ENCODE measurements at places on chromosomes 4 and X. TPM values are rescaled to one million over a fixed set of nuclear protein-coding genes. Genes with fewer than 3 reads are reported as not detected.

DNA sequence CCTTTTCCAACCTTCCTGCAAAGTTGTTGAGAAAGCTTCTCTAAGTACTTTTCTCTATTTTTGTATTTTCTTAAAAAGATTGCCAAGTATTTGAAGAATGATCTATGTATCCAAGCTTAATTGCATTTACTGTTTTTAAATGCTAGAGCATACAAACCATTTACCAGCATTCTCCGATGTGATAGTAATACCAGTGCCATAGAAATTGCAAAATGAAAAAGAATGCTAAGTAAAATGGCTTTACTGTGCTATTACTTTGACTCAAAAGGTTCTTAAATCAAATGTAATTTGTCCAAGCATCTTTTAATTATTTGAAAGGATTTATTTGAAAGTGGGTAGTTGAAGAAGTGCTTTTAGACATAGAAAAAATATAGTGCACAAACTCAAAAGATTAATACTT is 1183.2 kb downstream of the RAPGEF2 start:
- H3K27ac ChIP-seq: no peak overlapping the region
- no peak for DNase-seq
- no peaks in the 10 kb centered on the region for H3K36me3 ChIP-seq

DNA sequence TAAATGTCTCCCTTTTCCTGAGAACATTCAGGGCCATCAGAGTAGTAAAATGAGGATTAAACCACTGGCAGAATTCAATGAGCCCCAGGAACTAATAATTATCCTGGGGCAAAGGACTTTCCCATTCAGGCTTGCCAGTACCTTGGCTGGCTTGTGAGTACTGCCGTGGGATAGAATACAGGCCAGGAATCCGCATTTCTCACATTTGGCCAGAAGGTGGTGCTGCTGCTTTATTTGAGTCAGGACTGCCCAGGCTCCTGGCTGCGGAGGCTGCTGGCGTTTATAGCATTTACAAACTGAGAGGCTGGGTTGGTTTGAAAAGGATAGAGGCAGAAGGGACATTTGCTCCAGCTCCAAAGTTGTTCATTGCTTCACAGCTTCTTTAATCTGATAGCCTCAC is 91.4 kb downstream of the RTL9 start:
- no peaks in the 10 kb centered on the region for H3K36me3 ChIP-seq
- no peaks in the 10 kb centered on the region for H3K4me1 ChIP-seq
- no peaks in the 10 kb centered on the region for H3K27me3 ChIP-seq
- no peak overlapping the region for H3K27ac ChIP-seq

GRCh38 chr4:70706516-70706915 is 15.2 kb upstream of the RUFY3 start:
- H3K27me3 ChIP-seq: no peaks in the 10 kb centered on the region
- peak overlapping the region; percentile 98 for H3K27ac ChIP-seq
- no peaks in the 10 kb centered on the region for H3K36me3 ChIP-seq
- peak overlapping the region; percentile 85 for H3K4me3 ChIP-seq
- peaks cover 16% of the 10 kb centered on the region for H3K4me1 ChIP-seq
- DNase-seq: no peak

GRCh38 chr4:119284876-119285780 is 36.8 kb downstream of the FABP2 start:
- no peak for DNase-seq
- peaks cover 51% of the 10 kb centered on the region for H3K4me1 ChIP-seq
- peaks cover 15% of the 10 kb centered on the region for H3K36me3 ChIP-seq
- no peaks in the 10 kb centered on the region for H3K27me3 ChIP-seq
- peak overlapping the region; percentile 25 for H3K27ac ChIP-seq
- H3K4me3 ChIP-seq: peak overlapping the region; percentile 25

DNA sequence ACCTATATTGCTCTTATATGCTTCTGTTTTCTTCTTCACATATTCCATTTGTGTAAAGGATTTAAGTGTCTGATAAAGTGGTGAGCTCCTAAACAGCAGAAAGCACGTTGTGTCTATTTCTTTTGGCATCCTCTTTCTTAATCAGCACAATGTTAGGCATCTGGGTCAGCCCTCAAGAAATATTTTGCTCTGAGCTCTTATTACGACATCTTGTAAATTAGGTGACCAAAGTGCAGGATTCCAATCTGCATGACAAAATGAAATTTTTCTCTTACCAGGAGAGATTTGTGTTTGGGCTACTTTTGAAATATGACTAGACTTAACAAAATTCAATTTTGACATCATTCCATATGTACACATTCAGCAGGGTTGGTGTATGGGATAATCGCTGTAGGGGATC is 210.0 kb upstream of the IGFBP7 start:
- H3K4me1 ChIP-seq: peaks cover under 1% of the 10 kb centered on the region
- H3K27ac ChIP-seq: no peak overlapping the region
- no peak for DNase-seq
- H3K4me3 ChIP-seq: no peak overlapping the region

GRCh38 chr4:109179061-109179460 is 123.4 kb downstream of the COL25A1 start:
- no peaks in the 10 kb centered on the region for H3K27me3 ChIP-seq
- peaks cover 5% of the 10 kb centered on the region for H3K4me1 ChIP-seq
- no peak overlapping the region for H3K4me3 ChIP-seq
- no peak for DNase-seq
- H3K36me3 ChIP-seq: no peaks in the 10 kb centered on the region
- H3K27ac ChIP-seq: no peak overlapping the region

DNA sequence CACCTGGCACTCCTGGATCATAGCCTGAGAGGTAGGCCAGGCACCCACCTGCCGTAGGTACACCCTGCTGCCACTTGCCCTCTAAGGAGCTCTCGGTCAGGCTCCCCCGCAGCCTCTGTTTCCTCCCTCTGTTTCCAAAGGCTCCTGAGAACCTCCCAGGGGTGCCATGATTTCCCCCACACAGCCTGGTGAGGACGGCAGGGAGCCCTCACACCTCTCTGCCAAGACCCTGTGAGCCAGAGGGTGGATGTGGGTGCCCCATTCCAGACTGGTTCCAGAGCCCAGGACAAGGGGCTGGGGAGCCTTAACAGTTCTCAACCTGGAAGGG is 1.6 kb upstream of the ABLIM2 start:
- H3K27me3 ChIP-seq: peaks cover 9% of the 10 kb centered on the region
- peaks cover 35% of the 10 kb centered on the region for H3K4me1 ChIP-seq
- no peaks in the 10 kb centered on the region for H3K36me3 ChIP-seq
- H3K4me3 ChIP-seq: no peak overlapping the region
- no peak overlapping the region for H3K27ac ChIP-seq

DNA sequence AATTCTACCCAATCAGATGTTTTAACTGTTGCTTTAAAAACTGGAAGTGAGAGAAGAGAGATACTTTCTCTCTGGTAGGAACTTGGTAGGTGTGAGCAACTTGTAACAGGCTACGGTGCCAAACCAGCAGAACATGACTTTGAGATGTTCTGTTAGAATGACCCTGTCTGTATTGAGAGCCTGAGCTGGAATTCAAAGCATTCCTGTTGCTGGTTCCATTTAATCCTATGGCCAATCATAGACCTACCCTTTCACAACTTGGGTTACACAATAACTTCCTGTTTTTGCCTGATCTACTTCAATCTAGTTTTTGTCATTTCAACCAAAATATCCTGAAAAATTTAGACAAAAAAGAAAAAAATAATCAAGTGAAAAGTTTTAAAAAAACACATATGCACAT is 1.7 kb upstream of the PRRG1 start:
- H3K4me1 ChIP-seq: peaks cover 13% of the 10 kb centered on the region
- no peak overlapping the region for H3K27ac ChIP-seq
- H3K36me3 ChIP-seq: no peaks in the 10 kb centered on the region
- no peak for DNase-seq
- H3K27me3 ChIP-seq: no peaks in the 10 kb centered on the region

DNA sequence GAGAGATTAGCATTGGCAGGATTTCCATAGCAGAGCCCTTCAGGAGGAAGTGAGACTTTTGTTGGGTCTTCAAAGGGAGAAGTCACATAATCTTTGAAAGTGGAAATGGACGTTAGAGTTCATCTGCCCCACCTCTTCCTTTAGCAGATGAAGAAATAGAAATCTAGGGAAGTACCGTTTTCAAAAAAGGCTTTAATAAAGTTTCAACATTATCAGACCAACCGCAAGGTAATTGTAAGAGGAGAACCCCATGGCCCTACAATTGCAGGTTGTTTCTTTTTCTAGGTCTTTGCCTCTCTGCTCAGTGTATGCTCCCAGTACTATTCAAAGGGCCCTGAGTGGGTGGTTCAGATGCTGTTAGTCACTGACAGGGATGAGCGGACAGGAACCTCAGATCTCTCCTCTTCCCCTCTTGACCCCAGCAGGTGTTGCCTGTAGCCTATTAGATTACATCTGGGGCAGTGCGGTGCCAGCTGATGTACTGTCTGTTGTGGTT is 48.6 kb upstream of the AP1S2 start:
- no peak overlapping the region for H3K4me3 ChIP-seq
- no peaks in the 10 kb centered on the region for H3K36me3 ChIP-seq

TMPRSS11A gene
- not detected for total RNA-seq
